Purkinje cell (primary cell): ENCODE measurements at places on chromosomes 7 and 10. TPM values are rescaled to one million over a fixed set of nuclear protein-coding genes. Genes with fewer than 3 reads are reported as not detected.

Gene RELN
- polyA plus RNA-seq, result 10.6 and 13.6 TPM in 2 replicates

Gene CALML3
- 0.08 and 0.17 TPM in 2 replicates for polyA plus RNA-seq

Gene ECD
- polyA plus RNA-seq, result 23.9 and 27.6 TPM in 2 replicates

Gene COL26A1
- polyA plus RNA-seq, result 1.7 and 3.0 TPM in 2 replicates
